ENCODE measurements at places on chromosomes 11 and 22.

- no peak for DNase-seq
Observed at GRCh38 chr11:92766698-92767097, 202.8 kb upstream of the MTNR1B start.

- DNase-seq: no peak
Observed at GRCh38 chr11:9852465-9852864, 188.6 kb downstream of the SWAP70 start.

DNA sequence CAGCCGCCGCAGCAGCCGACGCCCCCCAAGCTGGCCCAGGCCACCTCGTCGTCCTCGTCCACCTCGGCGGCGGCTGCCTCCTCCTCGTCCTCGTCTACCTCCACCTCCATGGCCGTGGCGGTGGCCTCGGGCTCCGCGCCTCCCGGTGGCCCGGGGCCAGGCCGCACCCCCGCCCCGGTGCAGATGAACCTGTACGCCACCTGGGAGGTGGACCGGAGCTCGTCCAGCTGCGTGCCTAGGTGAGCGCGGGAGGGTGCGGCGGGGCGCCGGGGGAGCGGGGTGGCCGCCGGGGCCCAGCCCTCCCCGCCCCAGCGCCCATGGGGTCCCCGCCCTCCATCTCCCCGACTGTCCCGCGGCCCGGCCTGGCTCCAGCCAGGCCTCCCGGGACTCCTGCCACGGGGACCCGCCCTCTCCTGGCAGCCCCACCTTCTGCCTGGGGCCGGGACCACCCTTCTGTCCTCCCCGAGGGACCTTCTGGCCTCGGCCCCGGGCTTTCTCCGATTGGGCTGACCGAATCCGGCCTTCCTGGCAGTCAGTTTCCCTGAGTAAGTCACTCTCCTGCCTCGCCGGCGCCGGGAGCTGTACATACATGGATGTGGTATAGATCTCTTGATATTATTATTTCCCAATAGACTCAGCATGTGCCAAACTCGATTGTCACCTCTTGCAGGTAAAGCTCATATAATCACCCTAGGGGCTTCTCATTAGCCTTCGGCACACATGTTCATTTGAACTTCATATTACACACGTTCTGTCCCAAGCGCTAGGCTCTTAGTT, 720 bp downstream of the PACS1 start:
- peak; percentile 33 for DNase-seq

DNA sequence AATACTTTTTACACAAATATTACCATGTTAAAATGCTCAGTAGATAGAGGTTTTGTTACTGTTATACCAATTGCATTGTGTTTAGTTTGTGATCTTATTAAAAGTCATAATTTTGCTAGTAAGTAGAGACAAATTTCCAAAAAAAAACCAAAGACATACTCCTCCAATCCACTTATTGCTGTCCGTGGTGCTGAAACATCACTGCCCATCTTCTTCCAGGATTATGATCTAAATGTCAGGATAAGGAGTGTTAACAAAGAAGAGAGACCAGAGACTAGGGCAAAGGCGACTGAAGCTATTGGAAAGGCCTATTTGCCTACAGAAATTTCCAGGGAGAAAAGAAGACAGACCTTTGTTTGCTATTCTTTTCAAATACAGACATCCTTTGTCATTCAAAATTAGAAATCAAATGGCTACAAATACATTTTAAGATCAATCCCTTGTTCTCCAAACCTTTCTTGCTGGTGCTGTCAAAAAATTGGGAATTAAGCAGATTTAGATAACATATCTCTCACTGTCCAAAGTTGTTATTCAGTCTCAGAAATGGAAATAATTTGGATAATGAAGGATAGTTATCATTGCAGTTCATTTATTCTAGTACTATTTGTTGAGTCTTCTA, 199.7 kb downstream of the C11orf91 start:
- DNase-seq: no peak

- no peak for DNase-seq
Observed at GRCh38 chr11:70100280-70100603, 22.1 kb downstream of the ANO1 start.

DNA sequence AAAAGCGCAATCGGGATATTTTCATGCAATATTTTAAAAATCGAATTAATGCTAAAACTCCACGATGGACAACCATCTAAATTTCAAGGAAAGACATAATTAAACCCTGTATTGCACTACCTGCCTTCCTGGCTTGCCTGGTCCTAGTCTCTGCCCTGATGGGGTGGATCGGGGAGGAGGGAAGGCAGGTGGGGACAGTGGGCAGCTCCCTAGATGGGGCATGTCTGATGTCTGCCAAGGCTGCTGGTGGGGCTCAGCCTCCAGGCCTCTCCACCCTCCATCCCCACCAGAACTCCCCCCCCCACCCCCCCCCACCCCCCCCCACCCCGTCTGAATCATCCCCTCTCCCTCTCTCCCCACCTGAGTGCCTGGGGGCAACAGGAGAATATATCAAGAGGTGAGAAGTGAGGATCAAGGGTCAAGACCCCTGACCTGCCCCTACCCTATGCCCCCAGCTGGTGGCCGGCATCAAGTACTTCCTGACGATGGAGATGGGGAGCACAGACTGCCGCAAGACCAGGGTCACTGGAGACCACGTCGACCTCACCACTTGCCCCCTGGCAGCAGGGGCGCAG, 650 bp downstream of the CST6 start:
- DNase-seq: no peak

GRCh38 chr11:108788565-108789199, 123.8 kb downstream of the DDX10 start:
- no peak for DNase-seq

- peak; percentile 3 for DNase-seq
Observed at GRCh38 chr11:77776455-77776854, 44.1 kb downstream of the RSF1 start.

DNA sequence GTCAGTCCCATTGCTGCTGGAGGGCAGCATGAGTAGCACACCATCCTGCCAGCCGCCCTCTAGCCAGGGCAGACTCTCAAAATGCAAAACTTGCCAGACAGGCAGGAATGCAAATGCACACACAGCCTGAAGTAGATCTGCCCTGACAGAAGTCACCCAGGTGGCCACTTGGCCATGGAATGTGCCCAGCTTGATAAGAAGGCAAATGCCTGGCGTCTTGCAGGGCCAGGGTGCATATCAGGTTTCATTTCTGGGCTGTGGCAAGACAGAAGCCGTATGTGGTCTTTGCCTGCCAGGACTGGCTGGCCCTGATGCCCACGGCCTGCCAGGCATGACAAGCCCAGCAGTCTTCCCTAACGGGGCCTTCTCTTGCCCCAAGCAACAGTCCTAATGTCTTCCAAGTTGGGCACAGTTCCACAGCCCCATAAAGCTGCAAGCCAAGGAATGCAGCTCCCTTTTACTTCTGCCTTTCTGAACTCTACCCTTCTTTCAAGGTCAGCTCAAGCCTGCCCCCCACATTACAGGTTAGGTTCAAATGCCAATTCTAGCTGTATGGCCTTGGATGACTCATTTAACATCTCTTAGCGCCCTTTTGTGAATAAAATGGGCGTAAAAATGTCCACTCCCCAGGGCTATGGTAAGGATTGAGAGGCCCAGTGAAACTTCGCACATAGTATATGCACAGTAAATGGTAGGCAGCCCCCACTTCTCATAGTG, 29.7 kb downstream of the POU2AF3 start:
- no peak for DNase-seq

- no peak for DNase-seq
Observed at GRCh38 chr11:118894192-118894591, 10.5 kb downstream of the CXCR5 start.

DNA sequence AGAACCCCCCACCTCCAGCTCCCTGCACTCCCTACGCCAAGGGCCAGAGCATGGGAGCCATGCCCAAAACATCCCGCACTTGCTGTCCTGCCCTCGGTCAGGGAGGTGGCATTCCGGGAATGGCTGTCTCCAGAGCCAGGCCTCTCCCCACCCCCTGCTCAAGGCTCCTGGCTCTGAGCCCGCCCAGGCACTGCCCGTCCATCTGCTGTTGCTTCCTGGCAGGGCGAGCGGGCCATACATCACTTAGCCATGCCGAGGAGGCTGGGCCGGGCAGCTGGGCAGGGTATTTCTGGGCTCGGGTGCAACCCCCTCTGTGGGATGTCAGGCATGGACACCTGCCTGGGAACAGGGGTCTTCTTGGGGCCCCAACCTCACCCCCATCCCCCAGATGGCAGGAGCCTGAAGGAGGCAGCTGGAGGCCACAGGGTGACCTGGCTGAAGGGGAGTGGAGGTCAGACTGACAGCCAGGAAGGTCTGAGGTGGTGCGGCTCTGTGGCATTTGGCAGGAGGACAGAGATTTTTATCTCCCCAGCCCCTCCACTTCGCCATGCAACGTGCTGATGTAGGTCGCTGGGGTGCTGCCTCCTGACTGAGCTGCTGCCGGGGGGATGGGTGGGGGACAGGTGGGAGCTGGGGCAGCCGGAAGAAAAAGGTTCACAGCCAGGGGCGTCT, 8.7 kb upstream of the CABP7 start:
- no peak for DNase-seq

- DNase-seq: no peak
Observed at GRCh38 chr11:91005458-91005857, 782.6 kb upstream of the CHORDC1 start.

DNA sequence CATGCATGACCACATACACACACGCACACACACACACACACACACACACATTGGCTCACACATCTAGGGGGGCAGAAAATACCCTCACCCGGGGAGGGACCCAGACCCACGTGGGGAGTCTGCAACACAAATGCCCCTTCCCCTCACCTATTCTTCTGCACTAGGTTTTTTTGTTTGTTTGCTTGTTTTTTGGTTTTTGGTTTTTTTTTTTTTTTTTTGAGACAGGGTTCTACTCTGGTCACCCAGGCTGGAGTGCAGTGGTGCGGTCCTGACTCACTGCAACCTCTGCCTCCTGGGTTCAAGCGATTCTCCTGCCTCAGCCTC, 28.4 kb downstream of the WEE1 start:
- DNase-seq: no peak

GRCh38 chr11:113538451-113539412, 63.5 kb upstream of the DRD2 start:
- peak; percentile 94 for DNase-seq

GRCh38 chr22:39959640-39960447, at the start of gene TMA7B:
TSS of gene TMA7B (plus strand) at chr22:39960397. CDS start at chr22:39964375, 3,978 bp downstream.
- DNase-seq: peak; percentile 38

DNA sequence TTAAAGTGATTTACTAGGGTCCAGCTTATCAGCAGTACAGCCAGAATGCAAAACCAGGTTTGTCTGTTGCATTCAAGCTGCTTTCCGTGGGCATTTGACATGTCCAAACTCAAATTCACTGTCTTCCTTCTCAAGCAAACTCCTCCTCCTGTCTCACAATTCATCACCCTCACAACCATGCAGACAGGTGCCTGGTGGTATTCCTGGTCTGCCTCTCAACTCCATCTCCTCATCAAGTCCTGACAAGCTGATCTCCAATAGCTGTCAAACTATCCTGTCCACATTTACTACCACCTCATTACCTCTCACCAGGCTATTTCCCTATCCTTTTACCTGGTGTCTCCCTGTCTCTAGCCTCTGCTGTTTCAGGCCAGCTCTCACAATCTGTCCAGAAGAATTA, 49.1 kb upstream of the LYVE1 start:
- no peak for DNase-seq

DNA sequence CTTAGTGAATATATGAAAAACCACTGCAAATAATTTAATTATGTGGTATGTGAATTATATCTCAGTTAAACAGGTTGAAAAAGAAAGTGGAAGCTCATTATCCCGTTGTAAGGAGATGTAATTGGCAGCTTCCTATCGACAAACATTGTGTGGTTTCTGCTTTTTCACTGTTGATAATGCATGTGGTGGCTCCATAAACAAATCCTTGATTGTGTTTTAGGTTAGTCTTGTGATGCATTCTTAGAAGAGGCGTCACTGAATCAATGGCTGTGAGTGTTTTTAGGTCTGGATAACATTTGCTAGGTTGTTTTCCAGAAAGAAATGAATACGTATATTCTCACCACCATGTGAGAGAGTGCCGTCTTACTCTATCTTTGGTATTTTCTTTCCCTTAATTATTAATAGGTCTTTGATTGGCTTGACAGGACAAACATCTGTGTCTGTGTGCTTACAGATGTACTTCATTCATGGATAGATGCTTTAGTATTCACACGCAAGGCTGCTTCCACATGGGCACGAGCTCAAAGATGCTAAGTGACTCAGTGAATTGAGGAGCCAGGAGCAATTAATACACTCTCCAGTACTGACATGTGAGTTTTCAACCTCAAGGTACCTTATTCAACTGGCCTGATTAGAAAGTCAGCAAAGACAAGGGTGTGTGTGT, 166.7 kb downstream of the TBC1D22A start:
- DNase-seq: no peak

DNA sequence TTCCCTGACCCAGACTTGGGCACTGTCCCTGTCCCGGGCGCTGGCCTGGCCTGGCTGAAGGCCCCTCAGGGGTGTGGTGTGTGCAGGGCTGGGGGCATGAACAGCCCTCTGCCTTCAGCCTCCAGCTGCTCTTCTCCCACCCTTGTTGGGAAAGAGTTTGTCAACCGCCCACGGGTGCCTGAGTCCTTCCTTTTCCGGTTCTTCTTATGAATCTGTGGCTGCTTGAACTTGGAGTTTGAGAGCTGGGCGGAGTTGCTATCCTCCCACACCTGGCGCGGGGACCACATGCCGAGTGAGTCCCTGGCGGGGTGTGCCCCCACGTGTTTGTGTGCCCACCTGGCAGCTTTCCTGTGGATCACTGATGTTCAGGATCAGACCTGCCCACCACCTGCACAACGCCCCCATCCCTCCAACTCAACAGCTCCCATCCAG, 13.4 kb downstream of the NFAM1 start:
- peak; percentile 25 for DNase-seq

DNA sequence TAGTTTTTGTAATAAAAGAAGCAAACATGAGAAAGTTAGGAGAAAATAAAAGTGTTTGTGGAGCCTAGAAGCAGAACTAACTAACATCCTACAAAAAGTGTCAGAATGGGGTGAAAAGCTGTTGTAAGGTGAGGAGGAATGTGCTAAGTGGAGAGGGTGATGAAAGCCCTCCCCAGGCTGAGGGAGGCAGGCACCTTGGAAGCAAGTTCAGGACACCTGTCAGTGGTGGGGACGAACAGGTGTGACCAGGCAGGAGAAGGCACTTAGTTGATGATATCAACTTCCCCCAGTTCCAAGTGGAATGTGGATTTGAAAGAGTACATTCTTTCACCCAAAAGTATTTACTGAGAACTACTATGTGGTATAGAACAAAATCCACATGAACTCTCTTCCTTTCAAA, 18.7 kb upstream of the BMAL1 start:
- DNase-seq: no peak

GRCh38 chr11:62428871-62429560, 10.2 kb downstream of the SCGB1A1 start:
- DNase-seq: no peak

Data from NCI-H146 (cell line).